ENCODE measurements at places on chromosomes 7 and 10.

GRCh38 chr10:96238646-96239623, 32.4 kb downstream of the BLNK start:
- no peak for DNase-seq

- DNase-seq, result no peak
These were observed 89.9 kb downstream of the PAXIP1 start for GRCh38 chr7:154912871-154913637.

DNA sequence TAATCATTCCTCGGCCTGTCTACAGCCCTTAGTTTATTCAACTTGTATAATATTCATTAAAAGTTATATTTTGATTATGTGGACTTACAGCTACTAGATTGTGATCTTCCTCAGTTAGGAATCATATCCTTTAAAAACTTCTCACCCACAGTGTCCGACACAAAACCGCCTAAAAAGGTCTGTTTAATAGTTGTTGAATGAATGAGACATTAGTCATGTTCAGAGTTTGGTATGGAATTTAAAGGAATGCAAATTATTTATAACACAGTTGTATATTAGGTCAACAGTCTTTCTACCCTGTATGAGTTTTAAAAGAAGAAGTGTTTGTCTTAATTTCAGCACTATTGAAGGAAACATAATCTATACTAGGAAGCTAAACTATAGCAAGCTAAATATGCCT, 390.0 kb downstream of the ARL4A start:
- DNase-seq, result no peak

DNA sequence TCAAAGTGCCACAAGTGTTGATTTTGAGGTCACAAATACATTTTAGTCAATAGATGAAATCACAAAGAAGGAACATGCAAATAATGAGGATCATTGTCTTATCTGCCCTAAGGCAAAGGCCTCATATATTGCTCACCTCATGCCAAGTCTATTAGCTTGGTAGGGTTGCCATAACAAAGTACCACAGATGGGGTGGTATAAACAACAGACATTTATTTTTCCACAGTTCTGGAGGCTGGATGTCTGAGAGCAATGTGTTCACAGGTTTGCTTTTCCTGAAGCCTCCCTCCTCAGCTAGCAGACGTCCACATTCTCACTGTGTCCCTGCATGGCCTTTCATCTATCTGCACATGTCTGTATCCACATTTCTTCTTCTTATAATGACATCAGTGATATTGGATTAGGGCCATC, 59.6 kb downstream of the RELN start:
- DNase-seq, result no peak

DNA sequence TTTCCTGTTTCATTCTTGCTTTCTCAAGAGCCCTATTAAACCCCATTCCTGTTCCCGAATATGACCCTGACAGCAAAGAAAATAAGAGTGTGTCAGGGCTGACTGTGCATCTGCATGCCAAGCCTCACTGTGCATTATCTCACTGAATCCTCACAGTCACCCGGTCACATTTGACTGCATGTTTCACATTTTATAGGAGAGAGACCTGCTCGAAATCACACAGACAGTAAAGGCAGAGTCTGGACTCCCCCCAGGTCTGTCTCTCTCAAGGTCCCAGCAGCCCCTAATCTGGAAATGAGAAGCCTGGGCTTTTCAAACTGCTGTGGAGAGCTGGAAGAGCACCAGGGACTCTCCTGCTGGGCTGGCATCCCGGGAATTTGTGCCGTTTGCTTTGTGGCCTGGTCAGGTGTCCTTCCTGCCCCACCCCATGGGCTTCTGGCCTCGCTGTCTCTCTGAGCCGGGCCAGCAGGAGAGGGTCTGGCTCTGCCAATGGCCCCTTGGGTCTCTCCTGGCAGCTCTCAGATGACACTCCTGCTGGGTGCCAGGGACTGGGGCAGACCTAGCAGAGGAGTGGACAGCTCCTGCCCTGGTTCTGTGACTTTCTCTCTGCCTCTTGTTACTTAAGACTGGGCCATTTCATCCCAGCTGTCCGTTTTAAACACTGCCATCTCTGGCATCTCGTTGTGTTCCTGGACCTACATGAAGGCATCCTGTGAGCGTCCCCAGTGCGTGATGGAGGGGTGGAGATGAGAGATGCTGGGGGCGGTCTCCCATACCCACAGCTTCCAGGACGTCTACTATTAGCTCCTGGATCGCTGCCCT, 173.6 kb downstream of the ARHGAP12 start:
- DNase-seq, result no peak

- no peak for DNase-seq
These were observed 46.0 kb downstream of the RASGEF1A start for GRCh38 chr10:43220657-43221418.

DNA sequence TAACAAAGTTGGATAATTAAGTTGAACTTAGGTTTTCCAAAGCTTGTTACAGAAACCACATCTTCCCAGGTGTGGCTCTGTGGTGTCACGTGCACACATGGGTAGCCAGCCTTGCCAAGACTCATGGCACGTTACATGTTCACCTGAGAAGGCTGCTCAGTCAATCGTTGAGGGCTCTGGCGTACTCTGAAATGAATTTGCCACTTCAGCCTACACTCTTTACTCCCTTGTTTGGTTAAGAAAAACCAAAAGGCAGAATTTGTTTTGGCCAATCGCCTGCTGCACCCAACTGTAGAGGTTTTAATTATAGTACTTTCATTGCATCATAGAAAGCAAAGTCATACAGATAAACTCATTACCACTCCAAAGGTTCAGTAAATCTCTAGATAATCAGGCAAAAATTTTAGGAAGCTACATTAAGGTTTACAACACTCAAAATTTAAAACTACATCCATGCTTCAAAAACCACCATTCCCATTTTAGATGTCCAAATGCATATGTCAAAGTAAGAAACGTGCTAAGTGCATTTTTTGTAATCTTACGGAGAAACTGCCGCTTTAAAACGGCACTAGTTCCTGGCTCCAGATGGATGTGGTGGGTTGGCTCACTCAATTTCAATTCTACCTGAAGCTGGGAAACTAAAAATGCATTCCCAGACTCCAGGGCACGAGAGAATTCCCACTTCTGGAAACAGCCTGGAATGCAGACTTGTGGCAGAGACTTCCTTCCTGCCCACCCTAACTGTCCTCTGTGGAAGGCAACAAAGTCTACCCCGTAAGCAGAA, 88.4 kb downstream of the DIP2C start:
- DNase-seq, result no peak

- DNase-seq, result no peak
These were observed 811.4 kb downstream of the REEP3 start for GRCh38 chr10:64332551-64332950.

DNA sequence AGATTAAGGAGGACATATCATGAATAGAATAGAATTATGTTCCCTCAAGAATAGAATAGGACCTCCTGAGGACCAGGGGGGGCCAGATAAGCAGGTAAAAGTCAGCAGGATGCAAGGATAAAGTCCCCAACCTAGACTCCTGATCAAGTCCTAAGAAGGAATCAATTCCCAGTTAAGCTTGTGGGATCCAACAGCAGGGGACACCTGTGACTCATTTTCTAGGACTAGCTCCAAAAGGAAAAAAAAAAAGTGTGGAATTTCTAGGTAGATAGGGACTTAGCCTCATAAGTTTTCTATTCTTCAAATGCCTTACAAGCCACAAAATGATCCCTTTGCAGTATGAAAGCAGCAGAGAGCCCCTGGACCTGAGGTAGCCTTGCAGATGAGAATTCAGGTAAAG, 336.2 kb downstream of the WDR11 start:
- no peak for DNase-seq

DNA sequence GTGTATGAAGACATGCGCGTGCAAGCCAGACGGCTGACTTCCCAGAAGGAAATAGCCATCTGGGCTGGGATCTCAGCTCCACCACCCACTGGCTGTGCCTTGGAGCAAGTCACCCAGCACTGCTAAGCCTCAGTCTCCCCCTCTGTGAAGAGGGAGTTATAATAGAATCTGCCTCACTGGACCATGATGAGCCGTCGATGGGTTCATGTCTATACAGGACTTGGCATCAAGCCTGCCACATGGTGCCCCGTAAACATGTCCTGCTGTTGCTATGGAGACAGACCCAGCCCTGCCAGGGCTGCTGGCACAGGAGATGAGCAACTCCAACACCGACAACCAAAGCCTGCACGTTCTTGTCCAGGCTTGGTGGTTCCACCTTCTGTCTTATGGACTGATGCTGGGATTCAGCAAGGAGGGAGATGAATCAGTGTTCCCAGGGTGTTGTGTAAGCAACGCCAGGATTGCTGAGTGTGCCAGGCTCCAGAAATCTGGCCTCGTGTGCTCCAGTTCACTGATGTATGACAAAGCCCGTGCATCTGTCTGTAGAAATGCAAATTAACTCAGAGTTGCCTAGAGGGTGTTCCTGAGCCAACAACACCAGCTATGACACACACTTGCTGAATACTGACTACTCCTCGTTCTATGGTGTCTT, 5.6 kb downstream of the GPR15LG start:
- DNase-seq, result no peak

- DNase-seq, result no peak
These were observed 65.1 kb upstream of the MPP7 start for GRCh38 chr10:28367929-28368484.

DNA sequence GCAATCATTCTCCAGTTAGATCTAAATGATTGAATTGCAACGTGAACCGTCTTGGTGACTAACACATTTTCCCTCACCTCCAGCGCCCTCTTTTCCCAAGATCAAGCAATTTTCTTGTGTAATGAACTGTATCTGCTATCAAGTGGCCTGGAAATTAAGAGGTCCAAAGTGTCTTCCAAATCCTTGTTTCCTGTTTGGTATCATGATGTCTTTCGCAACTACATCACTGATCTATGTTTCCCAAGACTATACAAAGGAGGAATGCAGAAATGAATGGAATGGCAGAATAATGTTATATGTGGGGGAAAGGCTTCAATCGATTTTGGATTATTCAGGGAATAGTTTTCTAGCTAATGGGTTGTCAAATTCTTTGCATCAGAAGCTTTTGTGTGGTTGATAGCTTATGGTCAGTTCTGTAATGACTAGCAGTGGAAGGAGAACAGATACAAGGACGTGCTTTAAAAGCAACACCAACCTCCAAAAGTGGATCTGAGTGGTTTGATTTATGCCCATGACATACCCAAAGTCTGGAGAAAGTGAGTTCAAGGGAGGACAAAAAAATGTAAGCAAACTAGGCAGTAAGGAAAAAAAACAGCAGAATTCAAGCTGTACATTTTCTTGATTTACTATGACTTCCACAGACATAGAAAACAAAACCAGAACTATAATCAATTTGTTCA, 14.6 kb upstream of the ZEB1 start:
- no peak for DNase-seq

Measured in esophagus squamous epithelium (tissue), 5 donors.